Posterior vena cava (tissue), 2 donors: ENCODE measurements at places on chromosomes 6 and 20. TPM values are rescaled to one million over a fixed set of nuclear protein-coding genes. Genes with fewer than 3 reads are reported as not detected.

Gene MATN4
- total RNA-seq = 0.29 TPM

DNA sequence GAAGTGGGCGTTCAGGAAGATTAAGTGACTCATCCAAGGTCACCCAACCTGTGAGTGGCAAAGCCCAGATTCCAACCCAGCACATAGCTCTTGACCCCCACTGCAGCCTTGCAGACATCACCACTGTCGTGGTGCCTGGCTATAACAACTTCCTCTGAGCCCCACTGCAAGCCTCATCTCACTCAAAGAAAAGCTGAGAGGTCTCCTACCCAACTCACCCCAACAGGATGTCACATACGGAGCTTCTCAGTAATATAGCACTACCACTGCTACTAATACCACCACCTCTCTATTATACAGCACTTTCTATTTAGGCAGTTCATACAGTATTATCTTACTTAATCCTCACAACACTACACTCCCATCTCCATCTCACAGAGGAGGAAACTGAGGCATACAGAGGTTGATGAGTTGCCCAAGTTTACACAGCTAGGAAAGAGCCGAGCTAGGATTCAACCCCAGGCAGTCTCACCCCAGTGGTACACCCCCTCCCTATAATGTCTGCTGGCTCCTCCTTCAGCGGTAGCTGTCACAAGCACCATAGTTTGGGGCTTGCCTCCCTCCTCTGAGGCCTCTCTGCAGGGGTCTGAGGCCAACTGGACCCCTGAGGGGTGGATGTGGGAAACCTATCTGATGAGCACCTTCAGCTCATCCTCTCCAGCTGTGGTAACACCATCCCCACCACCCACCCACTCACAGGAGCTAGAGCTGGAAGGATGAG, 19.5 kb downstream of the TFEB start:
- DNase-seq = no peak

- no peak for DNase-seq
Measured at GRCh38 chr20:57509665-57510237, 15.2 kb downstream of the CTCFL start.

DNA sequence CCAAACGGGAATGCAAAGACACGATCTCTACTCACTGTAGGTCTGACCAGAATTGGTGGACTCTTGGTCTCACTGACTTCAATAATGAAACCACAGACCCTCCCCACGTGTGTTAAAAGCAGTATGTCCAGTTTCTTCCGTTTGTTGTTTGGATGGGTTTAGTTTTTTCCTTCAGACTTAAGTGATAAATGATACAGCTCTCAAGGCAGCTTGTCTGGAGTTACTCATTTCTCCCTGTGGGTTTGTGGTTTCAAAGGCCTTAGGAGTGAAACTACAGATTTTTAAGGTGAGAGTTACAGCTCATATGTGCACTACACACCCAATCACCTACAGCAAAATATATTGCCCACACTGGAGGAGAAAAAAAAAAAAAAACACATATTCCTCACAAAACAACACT, 86.7 kb upstream of the STMND1 start:
- no peak for DNase-seq

Gene XKR7
- not detected for total RNA-seq

Gene FBXO30
- total RNA-seq = 17.4 TPM
